ENCODE measurements at places on chromosomes 6 and 20.

DNA sequence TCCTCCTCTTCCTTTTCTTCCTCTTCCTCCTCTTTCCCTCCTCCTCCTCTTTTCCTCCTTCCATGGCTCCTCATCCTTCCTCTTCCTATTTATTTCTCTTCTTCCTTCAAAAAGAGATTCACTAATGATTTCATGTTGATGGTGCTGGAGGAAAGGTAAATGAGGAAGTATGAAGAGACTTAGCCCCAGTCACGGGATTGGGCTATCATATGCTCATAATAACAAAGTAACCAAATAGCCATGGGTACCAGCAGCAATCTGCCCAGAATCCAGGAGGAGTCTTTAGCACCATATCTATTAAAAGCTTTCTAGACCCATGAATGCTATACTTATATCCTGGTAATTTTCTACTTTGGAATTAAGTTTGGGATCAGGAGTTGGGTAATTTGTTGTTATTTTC is 910.9 kb upstream of the MAP3K7 start:
- DNase-seq = no peak

DNA sequence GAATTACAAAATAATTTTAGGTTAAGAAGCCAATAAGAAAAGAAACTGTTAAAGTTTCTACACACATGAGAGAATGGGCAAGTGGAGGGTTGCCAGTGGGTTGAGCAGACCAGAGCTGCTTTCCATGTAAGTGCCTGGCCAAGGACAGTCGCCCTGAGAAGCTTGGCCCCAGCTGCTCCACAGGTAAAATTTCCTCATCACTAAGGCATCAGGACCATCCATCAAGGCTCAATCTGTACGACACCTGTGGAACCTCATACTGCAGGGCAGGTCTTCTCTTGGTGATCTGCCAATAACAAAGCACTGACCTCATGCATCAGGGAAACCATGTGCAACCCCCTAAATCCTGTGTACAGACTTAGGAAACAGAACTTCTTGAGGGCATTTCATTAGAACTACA is 115.4 kb downstream of the INSM1 start:
- no peak for DNase-seq

DNA sequence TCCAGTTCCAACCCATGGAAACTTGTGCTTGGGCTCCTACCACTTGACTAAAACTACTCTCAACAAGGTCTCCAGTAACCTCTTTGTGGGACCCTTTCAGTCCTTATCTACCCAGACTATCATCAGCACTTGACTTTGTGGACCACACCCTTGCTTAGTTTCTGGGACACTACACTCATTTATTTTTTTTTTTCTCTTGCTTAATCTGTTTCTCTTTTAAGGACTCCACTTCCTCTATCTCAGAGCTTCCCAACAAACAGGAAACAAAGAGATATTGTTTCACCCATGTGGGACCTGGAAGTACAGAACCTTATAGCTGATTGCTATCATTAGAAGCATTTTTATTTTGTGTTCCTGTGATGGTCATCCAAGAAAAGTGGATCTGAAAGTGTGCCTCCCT is 28.8 kb upstream of the ME1 start:
- DNase-seq = no peak

DNA sequence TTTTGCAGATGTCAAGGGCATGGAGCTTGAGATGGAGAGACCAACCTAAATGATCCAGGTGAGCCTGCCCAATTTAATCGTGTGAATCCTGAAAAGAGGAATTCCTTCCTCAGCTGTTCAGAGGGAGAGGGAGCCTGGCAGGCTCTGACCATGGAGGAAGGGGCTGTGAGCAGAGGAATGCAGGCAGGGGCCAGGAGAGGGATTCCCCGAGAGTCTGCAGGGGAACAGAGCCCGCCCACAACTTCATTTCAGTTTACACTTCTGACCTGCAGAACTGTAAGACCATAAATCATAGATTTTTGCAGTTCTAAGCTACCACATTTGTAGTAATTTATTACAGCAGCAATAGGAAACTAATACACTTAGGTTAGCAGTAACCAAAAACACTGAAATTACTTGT is 164.1 kb downstream of the TBXT start:
- DNase-seq = no peak

GRCh38 chr20:48845721-48846306 is 18.0 kb upstream of the PREX1 start:
- no peak for DNase-seq

DNA sequence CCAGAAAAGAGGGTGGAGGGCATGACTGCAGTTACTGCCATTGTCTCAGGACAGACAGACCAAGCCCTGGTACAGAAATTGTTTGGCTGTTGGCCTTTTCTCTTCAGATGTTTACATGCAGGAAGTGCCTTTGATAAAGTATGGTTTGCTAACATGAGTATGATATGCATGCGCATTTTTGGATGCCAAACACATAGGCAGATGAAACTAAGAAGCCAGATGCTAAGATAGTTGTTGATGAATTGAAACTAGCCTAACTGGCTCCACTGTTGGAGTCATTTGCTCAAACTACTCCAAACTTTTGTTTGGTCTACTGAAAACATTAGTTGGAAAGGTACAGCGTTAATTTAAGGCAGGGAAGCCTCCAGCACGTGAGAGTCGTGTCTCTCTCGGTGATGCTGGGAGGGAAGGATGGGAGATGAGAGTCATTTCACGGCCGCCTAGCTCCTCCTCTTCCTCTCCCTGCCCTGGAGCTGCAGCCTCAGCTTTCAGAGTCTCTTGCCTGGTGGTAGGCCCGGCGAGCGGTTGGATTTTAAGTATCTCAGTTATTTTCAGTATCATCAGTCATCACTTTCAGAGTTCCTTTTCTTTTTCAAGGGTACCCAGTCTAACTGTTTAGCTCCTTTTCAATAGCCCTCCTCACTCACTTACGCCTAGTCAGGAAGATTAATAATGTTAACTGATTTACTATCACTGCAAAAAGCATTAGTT is 29.7 kb downstream of the RREB1 start:
- DNase-seq = no peak

GRCh38 chr20:58225452-58226200 is 2.8 kb downstream of the ANKRD60 start:
- no peak for DNase-seq

- no peak for DNase-seq
Measured at GRCh38 chr6:170372380-170373325, 66.1 kb downstream of the FAM120B start.

DNA sequence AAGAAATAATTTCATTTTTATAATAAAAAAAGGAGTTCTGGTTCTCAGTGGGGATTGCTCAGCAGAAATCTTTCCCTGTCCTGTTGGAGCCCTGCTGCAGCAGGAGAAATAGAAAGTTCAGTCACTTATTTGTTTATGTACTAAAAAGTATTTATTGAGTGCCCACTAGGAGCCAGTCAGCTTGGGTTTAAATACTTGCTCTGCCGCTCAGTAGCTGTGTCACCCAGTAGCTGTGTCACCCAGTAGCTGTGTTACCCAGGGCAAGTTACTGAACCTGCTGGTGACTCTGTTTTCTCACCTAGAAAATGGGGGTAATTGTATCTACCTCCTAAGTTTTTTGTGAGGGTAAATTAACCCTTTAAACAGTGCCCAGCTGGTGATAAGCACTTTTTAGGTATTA is 32.9 kb downstream of the FOXF2 start:
- no peak for DNase-seq

DNA sequence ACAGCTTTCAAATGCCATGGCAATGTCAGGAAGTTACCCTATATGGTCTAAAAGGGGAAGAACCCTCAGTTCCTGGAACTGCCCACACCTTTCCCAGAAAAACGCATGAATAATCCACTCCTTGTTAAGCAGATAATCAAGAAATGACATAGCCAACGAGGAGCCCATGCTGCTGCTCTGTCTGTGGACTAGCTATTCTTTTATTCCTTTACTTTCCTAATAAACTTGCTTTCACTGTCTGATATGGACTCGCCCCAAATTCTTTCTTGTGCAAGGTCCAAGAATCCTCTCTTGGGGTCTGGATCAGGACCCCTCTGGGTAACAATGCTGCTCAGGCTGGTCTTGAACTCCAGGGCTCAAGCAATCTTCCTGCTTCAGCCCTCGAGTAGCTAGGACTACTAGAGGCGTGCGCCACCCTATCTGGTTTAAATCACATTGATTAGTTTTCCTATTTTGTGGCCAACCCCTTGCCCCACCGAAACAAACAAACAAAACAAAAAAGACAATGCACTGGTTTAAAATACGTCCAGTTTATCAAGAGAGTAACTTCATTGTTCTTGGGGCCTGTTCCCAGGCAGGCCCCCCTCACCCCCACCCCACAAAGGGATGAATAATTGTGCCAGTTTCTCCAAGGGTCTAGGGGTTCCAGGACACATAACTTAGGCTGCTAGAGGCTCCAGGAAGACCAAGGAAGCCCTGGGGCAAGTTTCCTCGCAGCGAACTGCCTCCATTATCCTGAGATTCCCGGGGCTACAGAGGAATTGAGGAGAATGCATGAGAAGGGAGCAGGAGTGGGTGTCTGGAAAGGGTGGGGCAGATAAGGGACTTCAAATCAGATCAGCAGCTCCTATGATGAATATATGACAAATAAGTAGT is 10.1 kb upstream of the AKAP12 start:
- DNase-seq = no peak

- peak; percentile 76 for DNase-seq
Measured at GRCh38 chr6:158631678-158632537, 12.6 kb downstream of the DYNLT1 start.

DNA sequence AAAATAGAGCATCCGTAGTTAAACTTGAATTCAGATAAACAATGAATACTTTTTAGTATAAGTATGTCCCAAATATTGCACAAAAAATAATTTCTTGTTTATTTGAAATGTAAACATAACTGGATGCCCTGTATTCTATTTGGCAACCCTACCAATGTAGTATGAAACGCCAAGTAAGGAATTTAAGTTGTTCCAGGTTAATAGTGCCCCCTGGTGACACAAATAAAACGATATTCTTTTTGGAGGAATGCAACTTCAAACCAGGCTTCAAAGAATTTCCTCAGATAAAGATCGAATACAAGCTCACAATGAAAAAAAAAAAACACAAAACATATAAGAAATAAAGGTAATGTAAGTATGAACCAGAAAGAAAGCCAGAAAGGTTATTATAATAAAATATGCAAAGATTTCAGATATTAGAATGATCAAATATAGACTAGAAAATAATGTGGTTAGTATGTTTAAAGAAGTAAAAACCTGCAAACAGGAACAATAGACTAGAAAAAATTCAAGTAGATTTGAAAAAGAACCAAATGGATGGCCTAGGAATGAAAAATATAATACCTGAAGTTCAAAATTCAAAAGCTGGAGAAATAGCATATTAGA is 18.4 kb upstream of the AKAP7 start:
- DNase-seq = peak; percentile 63

DNA sequence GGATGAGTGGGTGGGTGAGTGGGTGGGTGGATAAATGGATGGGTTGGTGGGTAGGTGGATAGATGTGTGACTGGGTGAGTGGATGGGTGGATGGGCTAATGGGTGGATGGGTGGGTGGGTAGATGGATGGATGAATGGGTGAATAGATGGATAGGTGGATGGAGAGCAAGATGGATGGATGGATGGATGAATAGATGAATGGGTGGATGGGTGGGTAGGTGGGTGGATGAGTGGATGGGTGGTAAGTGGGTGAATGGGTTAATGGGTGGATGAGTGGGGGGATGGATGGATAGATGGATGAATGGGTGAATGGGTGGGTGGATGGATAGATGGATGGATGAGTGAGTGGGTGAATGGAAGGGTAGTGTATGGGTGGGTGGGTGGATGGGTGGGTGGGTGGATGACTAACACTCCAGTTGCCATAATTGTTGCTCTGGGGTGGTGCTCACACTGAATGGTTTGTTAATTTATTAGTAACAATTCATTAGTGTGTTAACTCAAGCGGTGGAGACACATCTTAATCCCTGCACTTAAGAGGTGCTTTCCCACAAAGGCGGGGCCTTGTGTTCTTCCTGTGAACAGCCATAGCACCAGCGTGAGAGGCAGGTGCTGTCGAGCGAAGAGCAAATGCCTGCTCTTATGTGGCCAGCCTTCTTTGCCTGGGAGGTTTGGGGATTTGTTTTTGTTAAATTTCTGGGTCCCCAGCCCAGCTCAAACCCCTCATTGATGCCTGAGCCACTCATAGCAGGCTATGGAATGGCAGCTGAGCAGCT is 4.9 kb upstream of the APCDD1L start:
- peak; percentile 39 for DNase-seq

- peak; percentile 97 for DNase-seq
Measured at GRCh38 chr6:24522228-24523176, 27.7 kb downstream of the ALDH5A1 start.

- DNase-seq = no peak
Measured at GRCh38 chr20:10665027-10665561, 8.7 kb downstream of the JAG1 start.

GRCh38 chr6:148269386-148269785 is 73.3 kb upstream of the SASH1 start:
- DNase-seq = no peak

DNA sequence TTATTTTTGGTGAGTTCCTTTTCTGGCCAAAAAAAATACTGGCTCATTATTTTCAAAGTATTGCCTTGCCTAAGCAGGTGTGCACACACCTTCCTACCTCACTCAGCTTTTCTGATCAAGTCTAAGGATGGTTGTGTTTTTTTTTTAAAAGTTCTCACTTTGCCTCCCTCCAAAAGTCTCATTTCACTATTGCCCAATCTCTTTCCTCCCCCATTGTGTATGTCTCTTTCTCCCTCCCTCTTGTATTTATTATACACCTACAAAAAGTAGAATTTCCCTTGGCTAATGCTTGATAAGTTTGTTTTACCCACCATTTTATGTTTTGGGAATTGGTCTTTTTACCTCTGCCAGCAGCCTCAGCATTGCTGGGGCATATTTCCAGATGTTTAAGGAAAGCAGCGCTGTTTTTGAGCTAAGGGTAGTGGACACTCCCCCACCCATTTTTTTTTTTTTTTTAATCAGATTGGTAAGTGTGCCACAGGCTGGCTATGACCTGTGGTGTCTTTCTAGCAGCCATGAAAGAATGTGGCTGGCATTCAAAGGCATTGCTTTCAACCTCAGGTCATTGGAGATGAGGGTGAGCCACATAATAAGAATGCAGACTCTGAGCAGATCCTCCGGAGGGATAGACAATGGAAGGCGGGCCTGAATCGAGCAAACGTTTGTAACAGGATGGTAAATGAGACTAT is 668.6 kb downstream of the UTRN start:
- DNase-seq = peak; percentile 95

DNA sequence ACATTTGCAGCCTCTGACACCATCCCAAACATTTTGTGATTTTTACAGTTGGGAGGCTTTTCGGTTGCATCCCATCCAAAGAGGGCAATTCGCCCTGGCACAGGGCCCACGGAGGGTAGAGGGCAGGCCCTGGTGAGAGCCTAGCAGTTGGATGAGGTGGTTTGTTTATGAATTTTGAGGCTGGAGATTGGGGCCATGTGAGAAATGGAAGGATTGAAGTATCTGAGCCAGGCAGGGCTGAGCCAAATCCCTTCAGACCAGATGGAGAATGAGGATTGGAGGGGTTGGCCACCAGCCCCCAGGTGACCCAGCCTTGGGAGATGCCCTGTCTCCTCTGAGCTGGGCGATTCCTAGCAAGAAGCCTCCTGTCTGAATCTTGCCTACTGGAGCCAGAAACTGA is 52.6 kb upstream of the CCDC167 start:
- no peak for DNase-seq

DNA sequence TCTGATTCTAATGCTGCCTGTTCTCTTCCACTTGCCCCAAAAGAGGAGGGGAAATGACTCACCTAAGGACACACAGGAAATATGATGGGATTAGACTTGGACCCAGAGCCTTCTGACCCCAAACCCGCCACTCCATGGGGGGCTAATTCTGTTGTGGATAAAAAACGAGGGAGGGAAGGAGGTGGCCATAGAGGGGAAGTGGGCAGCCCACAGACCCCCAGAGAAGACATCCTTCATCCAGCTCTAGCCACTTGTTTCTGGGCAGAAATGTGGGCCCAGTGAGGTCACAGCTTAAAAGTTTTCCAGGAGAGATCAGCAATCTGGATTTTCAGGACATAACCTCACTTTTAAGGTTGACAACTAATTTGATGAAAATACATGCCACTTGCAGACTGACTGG is 202.1 kb downstream of the ANKRD60 start:
- no peak for DNase-seq

Data from renal cortical epithelial cell (primary cell).